Immature natural killer cell (primary cell): ENCODE measurements at places on chromosomes 4 and X.
A peak's percentile ranks its signal among the peaks of the same experiment; 100 is the strongest.

GRCh38 chr4:1969928-1970723, 38.6 kb downstream of the NELFA start:
- no peak overlapping the region for H3K4me3 ChIP-seq
- no peak overlapping the region for H3K27ac ChIP-seq
- peaks cover 4% of the 10 kb centered on the region for H3K36me3 ChIP-seq
- no peak for DNase-seq
- peaks cover 2% of the 10 kb centered on the region for H3K27me3 ChIP-seq
- no peaks in the 10 kb centered on the region for H3K4me1 ChIP-seq

- no peak overlapping the region for H3K4me3 ChIP-seq
- H3K4me1 ChIP-seq, result peaks cover 3% of the 10 kb centered on the region
- no peak for DNase-seq
- no peak overlapping the region for H3K27ac ChIP-seq
- peaks cover 4% of the 10 kb centered on the region for H3K36me3 ChIP-seq
Measured at GRCh38 chrX:139642241-139642927, 65.6 kb downstream of the MCF2 start.

GRCh38 chr4:98572697-98573096, 85.7 kb downstream of the TSPAN5 start:
- no peak for DNase-seq
- H3K27me3 ChIP-seq, result no peaks in the 10 kb centered on the region
- H3K27ac ChIP-seq, result no peak overlapping the region
- H3K4me3 ChIP-seq, result no peak overlapping the region

DNA sequence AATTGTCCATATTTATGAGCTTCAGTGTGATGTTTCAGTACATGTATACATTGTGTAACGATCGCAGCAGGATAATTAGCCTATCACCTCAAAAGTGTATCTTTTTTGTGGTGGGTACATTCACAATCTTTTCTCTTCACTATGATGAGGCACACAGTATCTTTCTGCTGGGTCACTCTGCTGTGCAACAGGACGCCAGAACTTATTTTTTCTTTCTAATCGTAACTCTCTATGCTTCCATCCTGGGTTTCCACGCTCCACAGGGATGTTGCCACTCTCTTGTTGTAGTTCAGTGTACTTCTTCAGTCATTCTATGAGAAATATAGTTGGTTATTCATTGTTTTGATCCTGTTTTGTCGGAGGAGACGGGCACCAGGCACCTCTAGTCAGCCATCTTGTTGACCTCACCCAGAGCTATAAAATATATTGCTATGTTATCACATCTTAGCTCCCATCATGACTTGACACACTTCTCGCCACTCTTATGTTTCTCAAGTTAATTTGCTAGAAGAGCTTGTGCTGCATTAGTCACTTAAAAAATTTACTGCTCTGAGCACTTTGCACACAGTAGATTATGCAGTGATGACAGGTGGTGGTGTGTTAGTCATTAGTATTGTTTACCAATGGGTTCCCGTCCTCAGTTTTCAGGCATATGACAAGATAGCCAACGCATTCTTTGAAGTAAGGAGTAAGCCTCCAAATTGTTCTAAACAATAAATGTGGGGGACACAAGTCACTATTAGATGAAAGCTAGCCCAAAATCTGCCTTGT, 1002.7 kb upstream of the PCDH7 start:
- H3K27me3 ChIP-seq, result no peaks in the 10 kb centered on the region
- H3K4me3 ChIP-seq, result no peak overlapping the region
- DNase-seq, result no peak
- no peaks in the 10 kb centered on the region for H3K4me1 ChIP-seq
- no peaks in the 10 kb centered on the region for H3K36me3 ChIP-seq

GRCh38 chr4:185721190-185722028, 90.6 kb downstream of the SORBS2 start:
- H3K27ac ChIP-seq, result no peak overlapping the region
- no peaks in the 10 kb centered on the region for H3K4me1 ChIP-seq
- DNase-seq, result no peak
- H3K4me3 ChIP-seq, result no peak overlapping the region

DNA sequence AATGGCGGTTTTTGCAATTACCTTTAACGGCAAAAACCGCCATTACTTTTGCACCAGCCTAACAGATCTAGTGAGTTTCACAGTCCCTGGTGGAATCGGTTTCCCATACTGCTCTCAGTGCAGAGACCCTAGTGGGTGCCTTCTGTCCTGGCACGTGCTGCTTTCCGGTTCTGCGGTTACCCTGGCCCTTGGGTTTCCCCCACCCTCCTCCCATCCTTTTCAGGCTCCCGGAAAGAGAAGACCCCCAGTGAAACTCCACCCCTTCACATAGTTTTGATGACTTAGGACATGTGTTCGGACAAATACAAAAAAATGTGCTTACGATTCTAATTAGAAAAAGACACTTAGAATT, 36.9 kb downstream of the NLGN3 start:
- peaks cover 11% of the 10 kb centered on the region for H3K4me1 ChIP-seq
- peak overlapping the region; percentile 97 for H3K4me3 ChIP-seq
- no peak for DNase-seq

DNA sequence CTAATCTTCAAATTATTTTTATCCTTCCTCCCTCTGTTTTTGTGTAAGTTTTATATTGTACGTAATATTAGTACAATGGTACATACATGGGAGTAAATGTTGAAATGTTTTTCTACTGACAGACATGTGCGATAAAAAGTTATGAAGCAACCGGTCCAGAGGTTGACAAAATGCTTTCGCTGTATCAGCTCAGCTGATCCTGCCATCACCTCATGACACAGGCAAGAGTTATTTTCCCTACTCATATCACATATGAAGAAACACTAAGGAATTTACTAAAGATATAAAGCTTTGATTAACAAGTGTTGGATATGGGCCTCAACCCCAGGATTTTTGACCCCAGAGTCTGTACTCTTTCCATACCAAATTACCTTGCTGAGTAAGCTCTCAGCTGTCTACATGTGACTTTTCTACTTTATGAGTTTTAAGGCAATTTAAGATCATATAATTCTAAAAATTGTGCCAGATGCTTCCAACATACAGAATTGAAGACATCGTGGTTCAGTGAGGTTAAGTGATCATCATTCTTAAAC, 50.0 kb downstream of the CLCN5 start:
- no peak for DNase-seq
- no peaks in the 10 kb centered on the region for H3K4me1 ChIP-seq
- H3K4me3 ChIP-seq, result no peak overlapping the region
- no peak overlapping the region for H3K27ac ChIP-seq
- peaks cover 1% of the 10 kb centered on the region for H3K27me3 ChIP-seq
- no peaks in the 10 kb centered on the region for H3K36me3 ChIP-seq

- H3K4me1 ChIP-seq, result no peaks in the 10 kb centered on the region
- no peak overlapping the region for H3K27ac ChIP-seq
- DNase-seq, result no peak
- H3K36me3 ChIP-seq, result no peaks in the 10 kb centered on the region
- no peaks in the 10 kb centered on the region for H3K27me3 ChIP-seq
Measured at GRCh38 chrX:68121371-68121770, 311.9 kb downstream of the OPHN1 start.

DNA sequence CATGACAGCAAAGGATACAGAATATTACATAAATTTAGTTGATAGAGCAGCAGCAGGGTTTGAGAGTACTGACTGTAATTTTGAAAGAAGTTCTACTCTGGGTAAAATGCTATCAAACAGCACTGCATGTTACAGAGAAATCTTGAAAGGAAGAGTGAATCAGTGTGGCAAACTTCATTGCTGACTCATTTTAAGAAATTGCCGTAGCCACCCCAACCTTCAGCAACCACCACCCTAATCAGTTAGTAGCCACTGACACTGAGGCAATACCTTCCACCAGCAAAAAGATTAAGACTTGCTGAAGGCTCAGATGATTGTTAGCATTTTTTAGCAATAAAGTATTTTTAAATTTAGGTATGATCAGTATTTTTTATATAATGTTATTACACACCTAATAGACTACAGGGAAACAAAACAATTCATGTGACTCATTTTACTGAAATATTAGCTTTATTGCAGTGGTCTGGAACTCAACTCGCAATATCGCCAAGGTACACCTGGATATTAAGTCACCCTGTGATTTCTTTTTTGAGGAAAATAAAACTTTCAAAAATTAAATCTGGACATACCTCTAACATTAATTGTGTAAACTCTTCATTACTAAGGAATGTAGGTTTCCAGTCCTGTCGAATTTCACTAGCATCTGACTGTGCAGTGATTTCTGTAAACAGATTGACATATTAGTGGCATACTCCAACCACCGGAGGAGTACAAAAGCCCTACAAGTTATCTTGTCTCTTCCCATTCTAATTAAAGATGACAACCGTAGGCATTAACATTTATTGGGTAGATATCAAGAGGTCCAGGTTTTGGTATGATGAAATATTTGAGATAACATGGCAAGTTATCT, 71.1 kb downstream of the CLOCK start:
- no peaks in the 10 kb centered on the region for H3K27me3 ChIP-seq
- H3K36me3 ChIP-seq, result peaks cover 16% of the 10 kb centered on the region
- no peaks in the 10 kb centered on the region for H3K4me1 ChIP-seq
- no peak overlapping the region for H3K27ac ChIP-seq

- H3K4me3 ChIP-seq, result no peak overlapping the region
- H3K4me1 ChIP-seq, result no peaks in the 10 kb centered on the region
- no peaks in the 10 kb centered on the region for H3K36me3 ChIP-seq
- no peak overlapping the region for H3K27ac ChIP-seq
- no peak for DNase-seq
Measured at GRCh38 chr4:122836941-122837340, 10.3 kb downstream of the FGF2 start.
